HepG2 (cell line): ENCODE measurements at places on chromosomes 1 and 21. TPM values are rescaled to one million over a fixed set of nuclear protein-coding genes. Genes with fewer than 3 reads are reported as not detected.

The RHD gene
- total RNA-seq, result not detected in 2 replicates

The ANGPTL3 gene
- 0.22 and 0.51 TPM in 2 replicates for total RNA-seq

The NUP210L gene
- total RNA-seq, result not detected in 2 replicates

The FDPS gene
- 519 and 610 TPM in 2 replicates for total RNA-seq

The OR10J1 gene
- total RNA-seq, result not detected in 2 replicates

GRCh38 chr1:237817277-237817676, 73.4 kb downstream of the ZP4 start:
- DNase-seq, result no peak

- no peak for DNase-seq
Observed at GRCh38 chr1:3174487-3175247, 105.7 kb downstream of the PRDM16 start.

DNA sequence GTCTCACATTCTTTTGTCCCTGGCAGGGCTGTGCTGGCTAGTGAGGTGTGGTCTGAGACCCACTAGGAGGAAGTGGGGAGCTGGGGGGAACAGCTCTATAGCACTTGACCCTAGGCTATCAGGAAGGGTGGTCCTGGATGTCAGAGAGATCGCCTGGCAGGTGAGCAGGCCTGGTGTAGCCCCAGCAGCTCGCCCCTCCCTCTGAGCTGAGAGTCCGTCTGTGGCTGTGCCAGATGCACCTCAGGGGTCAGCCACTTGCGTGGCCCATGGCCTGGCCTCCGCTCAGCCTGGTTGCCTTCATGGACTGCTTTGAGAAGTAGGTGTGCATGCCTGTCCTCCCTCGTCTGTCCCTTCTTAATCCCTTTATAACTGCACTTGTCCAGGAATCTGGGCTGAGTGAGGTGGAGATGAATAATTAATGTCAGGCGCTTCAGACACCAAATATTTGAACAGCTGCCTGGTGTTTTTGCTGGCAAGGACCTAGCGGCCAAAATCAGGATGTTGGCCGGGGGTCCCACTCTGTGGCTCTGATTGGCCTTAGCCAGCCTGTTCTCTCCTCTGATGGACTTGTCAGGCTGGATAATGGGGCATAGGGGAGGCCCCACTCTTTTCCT, 30.5 kb downstream of the TMEM53 start:
- no peak for DNase-seq

GRCh38 chr1:84427250-84428188, 29.2 kb downstream of the DNASE2B start:
- no peak for DNase-seq

GRCh38 chr1:78814176-78814575, 164.5 kb downstream of the IFI44 start:
- no peak for DNase-seq

GRCh38 chr1:115323366-115324004, 14.6 kb downstream of the NGF start:
- DNase-seq, result no peak

- DNase-seq, result no peak
Observed at GRCh38 chr1:21068937-21069336, 107.8 kb downstream of the EIF4G3 start.

GRCh38 chr1:170682169-170682568, 18.2 kb downstream of the PRRX1 start:
- no peak for DNase-seq

DNA sequence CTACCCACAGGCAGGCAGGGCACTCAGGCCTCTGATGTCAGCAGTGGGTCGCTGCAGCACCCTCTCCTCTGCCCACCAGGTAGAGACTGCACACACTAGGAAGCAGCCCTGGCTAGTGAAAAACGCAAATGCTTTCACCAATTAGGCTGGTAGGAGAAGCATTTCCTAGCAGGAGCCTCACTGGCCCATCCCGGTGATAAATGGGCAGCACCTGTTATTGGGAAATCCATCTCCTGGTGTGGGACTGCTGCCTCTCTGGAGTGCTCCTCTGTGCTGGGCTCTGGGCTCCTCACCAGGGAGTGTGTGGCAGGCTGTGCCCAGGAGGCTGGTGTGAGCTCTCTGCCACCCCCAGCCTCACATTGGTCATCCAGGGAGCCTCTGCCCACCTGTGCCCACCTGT, 28.6 kb downstream of the LRP8 start:
- DNase-seq, result no peak
